Stimulated activated CD4-positive, alpha-beta T cell treated with anti-CD3 and anti-CD28 coated beads, TNF-alpha, amount 100 ng/mL, for 1 hour (primary cell): ENCODE measurements at places on chromosomes 7 and 10.

- no peak for DNase-seq
Measured at GRCh38 chr10:76559892-76560220, 1077.8 kb downstream of the KCNMA1 start.

DNA sequence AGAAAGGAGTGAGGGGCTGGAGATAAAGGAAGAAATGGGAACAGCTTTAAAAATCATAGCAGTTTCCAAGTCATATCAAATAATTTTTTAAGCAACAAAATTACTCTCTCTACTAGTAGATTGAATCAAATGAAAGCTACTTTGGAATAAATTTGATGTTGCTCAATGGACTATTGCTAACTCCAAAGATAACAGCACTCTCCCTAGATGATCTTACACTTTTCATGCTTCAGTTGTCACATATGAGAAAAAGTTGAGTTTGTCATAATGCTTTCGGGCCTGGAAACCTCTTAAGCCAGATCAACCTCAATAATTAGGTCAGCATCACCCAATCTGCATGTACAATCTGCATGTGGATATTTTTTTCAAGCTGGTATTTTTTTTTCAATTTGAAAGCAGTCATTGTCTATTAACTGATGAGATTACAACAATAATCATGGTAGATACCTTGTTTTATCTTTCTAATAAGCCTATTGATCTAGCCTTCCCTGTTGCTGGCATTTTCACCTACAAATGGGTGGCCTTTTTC, 31.3 kb downstream of the LIPJ start:
- DNase-seq, result no peak

DNA sequence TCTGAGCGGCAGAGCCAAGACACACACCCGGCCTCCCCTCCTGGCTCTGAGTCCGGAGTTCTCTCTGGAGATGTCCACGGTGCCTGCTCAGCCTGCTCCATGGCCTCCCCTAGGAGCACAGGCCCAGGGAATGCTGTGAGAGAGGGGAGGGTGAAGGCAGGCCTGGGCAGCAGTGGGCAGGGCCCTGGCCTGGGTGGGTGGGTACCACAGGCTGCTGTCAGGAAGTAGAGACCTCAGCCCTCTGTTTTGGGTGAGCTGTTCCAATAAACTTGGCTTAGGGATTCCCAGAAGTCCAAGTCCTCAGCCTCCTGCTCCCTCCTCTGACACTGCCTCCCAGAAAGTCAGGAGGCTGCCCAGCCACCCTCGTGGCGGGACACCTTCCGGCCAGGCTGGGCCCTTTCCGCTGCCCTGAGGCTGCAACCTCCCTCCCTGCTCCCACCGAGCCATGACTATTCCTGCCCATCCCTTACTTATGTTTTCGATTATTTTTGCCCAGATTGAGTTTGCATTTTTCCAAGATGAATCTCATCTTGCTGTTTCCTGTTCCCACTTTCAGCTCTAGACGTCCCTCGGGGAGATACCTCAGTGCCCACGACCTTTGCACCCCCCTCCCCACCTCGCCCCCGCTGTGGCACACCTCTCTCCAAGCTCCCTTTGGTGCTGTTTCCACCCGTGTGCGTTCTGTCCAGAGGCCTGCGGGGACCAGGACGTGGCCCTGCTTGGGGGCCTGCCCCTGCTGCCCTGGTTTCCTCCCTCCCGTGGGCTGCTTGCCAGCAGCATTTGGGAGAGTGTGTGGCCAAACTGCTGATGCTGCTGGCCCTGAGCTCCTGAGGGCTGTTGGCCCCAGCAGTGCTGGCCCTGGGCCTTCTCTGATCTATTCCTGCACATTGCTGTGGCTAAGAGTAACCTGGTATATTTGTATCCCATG, 5.8 kb upstream of the POLM start:
- no peak for DNase-seq

DNA sequence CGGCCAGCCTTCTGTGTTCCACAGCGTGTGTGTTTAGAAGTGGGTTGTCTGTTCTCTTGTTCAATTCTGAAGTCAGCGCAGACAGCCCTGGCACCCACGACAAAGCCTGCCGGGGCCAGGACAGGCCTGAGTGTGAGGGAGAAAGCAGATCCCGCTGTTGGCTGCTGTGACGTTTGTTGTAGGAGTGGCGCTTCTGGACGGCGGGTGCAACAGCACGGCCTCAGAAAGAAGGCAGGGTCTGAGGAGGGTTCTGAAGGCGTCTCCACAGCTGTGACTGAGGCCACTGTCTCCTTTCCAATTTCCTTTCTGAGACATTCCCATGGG, 76.2 kb downstream of the VIPR2 start:
- DNase-seq, result no peak
